ENCODE measurements at places on chromosomes 6 and 20. TPM values are rescaled to one million over a fixed set of nuclear protein-coding genes. Genes with fewer than 3 reads are reported as not detected.

The DLK2 gene
- 2.4 TPM for total RNA-seq

The HLA-DRA gene
- total RNA-seq: 0.38 TPM

The RSPH3 gene
- total RNA-seq: 4.6 TPM

The PROKR2 gene
- total RNA-seq: not detected

The RSPO3 gene
- total RNA-seq: not detected

The MRAP2 gene
- 0.51 TPM for total RNA-seq

The SH3BGRL2 gene
- total RNA-seq: 1.5 TPM

The MOXD1 gene
- 22.6 TPM for total RNA-seq

The DDO gene
- 3.3 TPM for total RNA-seq

The LCA5 gene
- total RNA-seq: 3.6 TPM

The SPTLC3 gene
- 37.4 TPM for total RNA-seq

The PRRT1 gene
- total RNA-seq: not detected

- peak; percentile 93 for DNase-seq
Measured at GRCh38 chr6:111973118-111973761, 80.7 kb upstream of the CCN6 start.

GRCh38 chr6:13281686-13282085, 46.7 kb downstream of the TBC1D7 start:
- DNase-seq: no peak

DNA sequence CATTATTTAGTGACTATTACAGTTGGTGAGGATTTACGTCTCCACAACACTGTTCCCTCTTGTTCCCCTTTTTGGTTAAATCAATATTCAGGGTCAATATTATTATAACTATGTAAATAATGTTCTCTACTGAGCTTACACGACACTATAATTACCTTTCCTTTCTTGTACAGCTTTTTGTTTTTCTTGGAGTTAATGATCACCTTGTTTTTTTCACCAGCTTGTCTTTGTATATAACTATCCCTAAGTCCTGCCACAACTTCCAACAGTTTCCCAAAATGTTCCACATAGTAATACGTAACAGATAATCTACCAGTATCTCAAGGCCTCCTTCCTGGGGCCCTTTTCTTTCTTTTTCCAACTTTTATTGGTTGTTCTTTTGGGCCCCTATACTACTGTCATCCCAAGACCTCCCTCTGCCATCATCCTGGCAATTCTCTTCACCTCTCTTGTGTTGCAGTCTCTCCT, 142.0 kb upstream of the SOX4 start:
- no peak for DNase-seq

DNA sequence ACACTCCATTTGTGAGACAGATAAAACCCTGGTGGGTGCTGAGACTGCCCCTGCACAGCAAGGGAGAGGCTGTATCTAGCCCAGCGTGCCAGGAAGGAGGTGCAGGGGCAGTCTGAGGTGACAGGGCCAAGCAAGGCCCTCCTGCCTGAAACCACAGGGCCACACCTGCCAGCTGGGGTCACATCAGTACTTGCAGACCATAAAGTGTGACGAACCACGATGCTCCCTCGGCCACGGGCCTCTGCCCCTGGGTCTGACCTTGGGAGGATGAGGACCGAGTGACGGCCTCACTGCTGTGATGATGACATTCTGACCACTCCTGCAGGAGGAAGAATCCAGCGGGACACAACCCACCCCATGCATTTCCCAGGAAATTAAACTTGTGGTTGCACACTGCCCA, 75.1 kb downstream of the NINL start:
- DNase-seq: no peak

GRCh38 chr6:109269953-109270517, 112.2 kb downstream of the CD164 start:
- DNase-seq: no peak

DNA sequence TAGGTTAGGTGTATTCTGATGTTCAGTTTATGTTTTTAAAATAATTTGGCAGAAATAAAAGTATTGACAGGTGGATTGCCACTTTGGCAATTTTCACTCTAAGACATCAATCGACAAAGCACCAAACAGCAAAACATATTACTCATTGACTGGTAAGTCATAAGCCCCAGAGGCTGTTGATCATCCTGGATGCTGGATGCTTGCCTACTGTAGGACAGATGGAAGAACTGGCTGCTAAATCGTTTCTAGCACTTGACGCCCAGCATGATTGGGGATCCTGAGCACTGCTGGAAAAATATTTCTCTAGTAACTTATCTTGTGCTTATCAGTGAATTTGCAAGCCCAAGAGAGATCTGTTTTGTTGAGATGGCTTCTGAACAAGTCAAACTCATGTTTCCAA, 1001.9 kb upstream of the FLRT3 start:
- no peak for DNase-seq

- peak; percentile 1 for DNase-seq
Measured at GRCh38 chr6:89412071-89413005, at the start of gene RRAGD. RRAGD (minus strand) TSS chr6:89412273; CDS start chr6:89411993, 280 bp downstream.

- no peak for DNase-seq
Measured at GRCh38 chr6:1657116-1657770, 47.5 kb downstream of the FOXC1 start.

DNA sequence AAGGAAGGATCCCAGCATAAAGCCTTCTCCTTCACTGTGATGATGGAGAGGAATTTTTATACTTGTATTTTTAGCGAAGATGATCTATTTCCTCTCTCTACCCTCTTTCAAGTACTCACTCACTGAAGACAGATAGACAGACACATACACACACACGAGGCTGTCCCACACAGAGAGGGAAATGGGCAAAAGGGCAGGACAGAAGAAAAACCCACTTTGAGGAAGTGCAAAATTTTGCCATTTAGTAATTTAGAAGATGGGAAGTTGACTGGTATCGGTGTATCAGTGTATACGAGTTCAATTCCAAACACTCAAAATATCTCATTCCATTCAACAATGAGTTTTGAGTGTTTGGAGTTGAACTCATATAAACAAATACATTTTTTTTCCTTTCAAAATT, 30.9 kb downstream of the HEBP2 start:
- no peak for DNase-seq

- DNase-seq: peak; percentile 88
Measured at GRCh38 chr20:12928755-12929401, 79.9 kb upstream of the SPTLC3 start.

GRCh38 chr6:52555518-52556233, 21.2 kb downstream of the TRAM2 start:
- no peak for DNase-seq

- DNase-seq: no peak
Measured at GRCh38 chr6:148269386-148269785, 73.3 kb upstream of the SASH1 start.

DNA sequence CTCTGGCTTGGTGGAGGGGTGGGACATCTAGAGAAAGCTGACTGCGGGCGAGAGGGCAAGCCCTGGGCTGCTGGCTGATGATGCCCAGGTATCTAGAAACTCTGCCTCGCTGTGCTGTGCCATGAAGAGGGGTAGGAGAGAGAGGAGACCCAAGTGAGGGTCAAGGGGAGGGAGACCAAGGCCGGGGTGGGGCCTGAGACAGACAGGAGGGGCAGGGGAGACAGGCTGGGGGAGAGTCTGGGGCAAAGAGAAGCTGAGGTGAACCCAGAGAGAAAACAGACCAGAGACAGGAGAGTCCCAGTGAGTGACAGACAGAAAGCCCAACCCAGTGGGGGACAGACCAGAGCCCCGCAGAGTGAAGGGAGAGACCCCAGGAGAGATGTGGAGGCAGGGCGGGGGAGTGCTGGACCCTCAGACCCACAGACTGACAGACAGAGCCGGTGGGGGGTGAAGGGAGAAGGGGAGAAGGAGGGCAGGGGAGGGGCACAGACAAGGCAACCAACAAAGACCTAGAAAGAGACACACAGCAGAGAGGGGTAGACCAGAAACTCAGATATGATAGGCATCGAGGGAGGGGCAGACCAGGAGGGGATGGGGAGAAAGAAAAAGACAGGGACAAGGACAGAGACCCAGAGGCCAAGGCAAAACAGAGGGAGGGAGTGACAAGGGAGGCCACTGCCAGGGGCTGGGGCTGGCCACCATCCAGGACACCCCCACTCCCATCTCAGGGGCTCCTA, 5.9 kb downstream of the TEAD3 start:
- no peak for DNase-seq

- no peak for DNase-seq
Measured at GRCh38 chr6:73560853-73561407, 40.1 kb upstream of the EEF1A1 start.

GRCh38 chr6:166348305-166348949, 6.1 kb upstream of the SFT2D1 start:
- no peak for DNase-seq

Data from LHCN-M2 (cell line).